ENCODE measurements at places on chromosomes 12 and 14. TPM values are rescaled to one million over a fixed set of nuclear protein-coding genes. Genes with fewer than 3 reads are reported as not detected.

Gene CEBPE
- not detected for total RNA-seq

Gene RNASE2
- not detected for total RNA-seq

Gene IL22
- total RNA-seq, result not detected

Gene RD3L
- total RNA-seq, result not detected

Gene HEATR5A
- total RNA-seq, result 29.6 TPM
